Esophagus squamous epithelium (tissue), 5 donors: ENCODE measurements at places on chromosomes 7 and 10. TPM values are rescaled to one million over a fixed set of nuclear protein-coding genes. Genes with fewer than 3 reads are reported as not detected.

DNA sequence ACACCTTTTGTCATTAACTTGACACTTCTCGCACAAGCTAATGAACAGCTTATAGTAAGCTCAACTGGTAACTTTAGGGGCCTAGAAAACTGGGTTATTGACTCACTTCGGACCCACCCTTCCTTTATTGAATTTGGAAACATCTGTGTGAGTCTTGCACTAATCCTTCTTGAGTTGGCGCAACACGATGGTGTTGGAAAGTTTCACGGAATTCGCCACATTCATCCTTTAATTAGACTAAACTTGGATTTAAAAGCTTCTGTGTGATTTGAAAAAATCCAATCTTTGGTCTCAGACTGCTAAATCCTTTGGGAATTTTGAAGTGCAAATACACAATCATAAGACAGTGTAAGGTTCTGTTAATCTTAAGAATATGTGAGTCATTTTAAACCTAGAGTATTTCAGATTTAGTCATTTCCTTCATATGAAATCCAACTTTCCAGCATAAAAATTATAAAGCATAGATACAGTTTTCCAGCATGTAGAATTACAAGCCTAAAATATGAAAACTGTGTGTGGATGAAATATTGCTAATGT lies 15.1 kb downstream of the FZD8 start:
- DNase-seq: no peak

DNA sequence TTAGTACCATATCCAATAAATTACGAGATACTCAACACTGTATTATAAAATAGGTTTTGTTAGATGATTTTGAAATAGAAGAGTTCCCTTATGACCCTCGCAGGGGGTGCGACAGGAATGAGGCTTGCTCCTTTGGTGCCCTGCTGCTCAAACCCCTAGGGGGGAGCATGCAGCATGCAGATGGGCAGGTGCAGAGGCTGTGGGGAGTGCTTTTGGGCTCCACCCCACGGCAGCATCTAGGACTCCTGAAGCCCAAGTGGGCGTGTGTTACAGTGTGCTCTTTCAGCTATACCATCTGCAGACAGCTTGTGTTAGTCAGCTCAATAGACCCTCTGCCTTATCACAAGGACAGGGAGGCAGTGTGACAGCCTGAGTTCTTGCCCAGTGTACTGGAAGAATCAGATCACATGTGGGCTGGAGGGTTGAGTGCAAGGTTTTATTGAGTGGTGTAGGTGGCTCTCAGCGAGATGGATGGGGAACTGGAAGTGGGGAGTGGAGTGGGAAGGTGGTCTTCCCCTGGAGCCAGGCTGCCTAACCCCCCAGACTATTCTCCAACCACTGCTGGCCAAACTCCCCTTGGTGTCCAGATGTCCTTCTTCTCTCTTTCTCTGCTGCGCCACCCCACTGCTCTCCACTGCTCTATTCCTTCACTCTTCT lies 3.1 kb upstream of the MRC1 start:
- no peak for DNase-seq

- no peak for DNase-seq
Measured at GRCh38 chr7:68288144-68288593, 1291.5 kb downstream of the TYW1 start.

- DNase-seq: no peak
Measured at GRCh38 chr10:6929148-6929830, 349.2 kb upstream of the PRKCQ start.

DNA sequence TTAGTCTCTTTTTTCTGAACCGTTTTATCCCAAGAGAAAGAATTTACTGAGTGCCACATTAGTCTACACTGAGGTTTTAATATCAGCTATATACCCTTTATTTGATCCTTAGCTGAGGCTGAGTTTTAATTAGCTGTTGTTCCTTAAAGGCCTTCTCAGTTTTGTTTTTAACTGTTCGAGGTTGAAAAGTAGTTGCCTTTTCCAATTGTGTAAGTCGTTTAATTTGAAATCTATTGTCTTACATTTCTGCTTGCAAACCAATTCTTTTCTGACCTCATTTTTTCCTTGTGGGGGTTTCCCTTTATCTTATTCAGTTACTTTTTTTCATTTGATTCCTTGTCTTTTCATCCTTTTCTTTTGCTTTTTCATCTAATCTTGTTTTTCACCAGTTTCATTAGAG lies 30.8 kb downstream of the UMAD1 start:
- DNase-seq: no peak

DNA sequence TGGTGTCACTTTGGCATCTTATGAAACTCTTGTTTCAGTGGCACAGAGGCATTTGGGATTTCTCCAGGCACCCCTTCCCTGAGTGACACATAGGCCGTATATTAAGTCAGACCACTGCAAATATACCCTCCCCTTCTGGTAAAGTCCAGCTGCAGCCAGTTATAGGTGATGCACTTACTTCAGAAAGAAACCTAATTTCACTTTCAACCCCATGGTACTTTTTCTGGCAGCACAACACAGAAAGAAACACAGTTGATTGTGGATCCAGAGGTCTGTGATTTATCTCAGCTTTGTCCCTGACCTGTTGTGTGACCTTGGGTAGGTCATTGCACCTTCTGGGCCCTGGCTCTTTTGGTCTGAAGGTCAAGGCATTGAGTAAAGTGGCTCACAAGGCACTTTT lies 173.2 kb downstream of the BUB3 start:
- DNase-seq: no peak

GRCh38 chr10:110398419-110399105 lies 93.8 kb upstream of the SMNDC1 start:
- DNase-seq: peak; percentile 11

- no peak for DNase-seq
Measured at GRCh38 chr7:133009426-133010252, 72.3 kb downstream of the CHCHD3 start.

The CALHM3 gene
- not detected for total RNA-seq

The ZKSCAN5 gene
- 7.1 TPM for total RNA-seq

The TAS2R41 gene
- total RNA-seq: not detected

The FRMPD2 gene
- not detected for total RNA-seq
